T-helper 22 cell (primary cell): ENCODE measurements at places on chromosomes 2 and 18.

DNA sequence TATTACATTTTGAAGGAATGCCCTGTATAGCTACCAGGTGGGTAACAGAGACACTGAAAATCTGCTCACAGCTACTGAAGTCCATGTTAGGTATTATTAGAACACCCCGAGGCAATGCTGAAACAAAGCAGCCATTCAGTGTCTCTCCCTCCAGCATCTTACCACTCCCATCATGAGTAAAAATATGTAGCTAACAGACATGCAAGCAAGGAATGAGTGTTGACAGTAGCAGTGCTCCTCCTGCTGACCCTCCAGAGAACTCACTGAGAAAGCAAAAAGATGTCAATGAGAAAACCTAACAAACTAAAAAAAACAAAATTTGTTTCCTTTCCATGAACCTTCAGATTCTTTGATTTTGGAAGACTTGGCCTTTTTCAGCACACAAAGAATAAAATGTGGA, 393.9 kb downstream of the LRRTM1 start:
- DNase-seq, result no peak

DNA sequence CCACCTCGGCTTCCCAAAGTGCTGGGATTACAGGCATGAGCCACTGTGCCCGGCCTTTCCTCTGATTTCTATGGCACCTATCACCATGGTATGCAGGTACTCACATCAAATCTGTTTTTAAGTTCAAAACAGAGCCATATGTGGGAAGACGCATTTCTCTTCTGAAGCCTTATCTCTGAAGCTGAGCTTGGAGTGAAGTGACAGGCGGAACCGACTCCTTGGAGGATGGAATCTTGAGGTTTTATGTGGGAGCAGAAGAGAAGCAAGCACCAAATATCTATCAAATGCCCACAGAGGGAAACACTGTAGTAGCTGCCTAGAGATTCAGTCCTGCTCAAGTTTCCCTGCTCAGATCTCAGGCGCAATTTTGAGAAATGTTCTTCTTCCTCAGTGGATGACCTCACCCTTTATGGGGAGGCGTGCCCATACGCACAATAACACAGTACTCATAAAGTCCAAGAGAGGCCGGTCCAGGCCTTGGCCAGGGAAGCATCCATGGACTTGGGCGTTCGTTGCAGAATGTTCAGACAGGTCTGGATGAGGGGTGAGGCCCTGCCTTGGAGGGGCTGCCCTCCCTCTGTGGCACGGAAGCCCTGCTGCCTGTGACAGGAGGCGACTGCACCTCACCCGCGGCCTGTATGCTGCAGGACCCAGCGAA, 67.9 kb downstream of the HNRNPLL start:
- DNase-seq, result no peak

DNA sequence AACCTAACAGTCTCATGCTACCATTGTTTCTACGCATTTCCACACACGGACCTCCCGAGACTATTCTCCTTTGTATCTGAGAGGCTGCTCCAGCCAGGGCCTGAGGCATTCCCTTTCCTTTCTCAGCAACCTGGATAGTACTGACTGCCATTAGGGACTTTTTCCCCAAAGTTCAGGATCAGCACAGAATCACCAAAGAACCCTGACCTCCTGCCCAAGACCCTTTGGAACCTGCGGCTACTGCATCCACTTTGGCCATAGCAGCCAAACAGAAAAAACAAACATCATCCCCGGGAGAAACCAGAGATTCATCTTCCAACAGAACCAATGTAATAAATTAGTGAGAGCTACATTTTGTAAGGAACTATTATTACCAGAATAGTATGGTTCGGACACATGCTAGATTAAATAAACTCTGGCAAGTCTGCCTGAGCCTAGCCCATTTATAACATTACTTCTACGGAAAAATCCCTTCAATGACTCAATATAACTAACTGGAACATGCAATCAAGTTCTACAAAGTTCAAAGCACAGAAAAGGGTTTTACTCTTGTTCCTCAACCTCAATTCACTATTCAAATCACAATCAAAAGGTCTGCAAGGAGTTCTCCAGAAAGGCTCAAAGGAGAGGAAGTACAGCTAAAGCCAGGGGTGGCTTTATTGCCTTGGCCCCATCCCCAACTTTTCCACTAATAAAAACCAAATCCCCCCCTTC, 51.8 kb downstream of the LPIN2 start:
- no peak for DNase-seq

- no peak for DNase-seq
Measured at GRCh38 chr2:189411860-189412259, 29.4 kb upstream of the WDR75 start.

DNA sequence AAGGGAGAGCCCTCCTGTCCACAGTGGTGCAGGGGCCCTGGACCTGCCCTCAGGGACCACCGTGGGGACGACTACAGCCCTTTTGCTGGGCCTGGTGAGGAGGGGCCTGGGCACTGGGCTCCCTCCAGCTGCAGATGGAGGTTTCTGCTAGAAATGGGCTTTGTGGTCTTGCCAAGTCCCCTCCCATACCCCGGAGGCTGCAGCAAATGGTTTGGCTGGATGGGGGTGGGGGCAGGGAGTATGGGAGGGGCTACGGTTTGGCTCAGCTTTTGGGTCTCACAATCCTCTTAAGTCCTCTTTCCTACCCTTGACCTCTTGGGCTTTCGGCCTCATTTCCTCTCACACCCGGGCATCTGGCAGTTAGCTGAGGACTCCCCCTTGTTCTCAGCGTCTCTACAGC, 21.7 kb downstream of the TET3 start:
- DNase-seq, result no peak

GRCh38 chr18:61546590-61546989, 213.4 kb downstream of the CDH20 start:
- no peak for DNase-seq

DNA sequence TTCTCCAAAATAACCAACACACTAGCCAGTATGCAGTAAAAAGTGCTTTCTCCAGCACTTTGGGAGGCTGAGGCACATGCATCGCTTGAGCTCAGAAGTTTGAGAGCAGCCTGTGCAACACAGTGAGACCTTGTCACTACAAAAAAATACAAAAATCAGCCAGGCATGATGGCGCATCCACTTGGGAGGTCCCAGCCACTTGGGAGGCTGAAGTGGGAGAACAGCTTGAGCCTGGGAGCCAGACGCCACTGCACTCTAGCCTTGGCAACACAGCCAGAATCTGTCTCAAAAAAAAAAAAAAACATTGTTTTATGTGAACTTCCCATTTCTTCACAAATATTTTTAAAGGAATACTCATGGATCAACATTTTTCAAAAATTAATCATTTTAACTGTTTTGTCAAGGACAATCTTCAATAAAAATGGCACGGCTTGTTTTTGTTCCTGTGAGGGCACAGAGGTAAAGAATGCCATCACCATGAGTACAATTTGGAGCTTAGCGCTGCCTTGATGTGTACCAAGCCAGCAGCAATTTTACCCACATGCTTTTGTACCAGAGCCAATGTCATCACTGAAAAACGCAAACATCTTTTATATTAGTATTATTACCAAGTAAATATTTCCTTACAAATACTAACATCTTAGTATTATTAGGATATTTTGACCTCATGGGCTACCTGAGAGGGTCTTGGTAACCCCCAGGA, 26.7 kb downstream of the RAB1A start:
- no peak for DNase-seq

GRCh38 chr18:42545825-42546224, 569.7 kb downstream of the RIT2 start:
- DNase-seq, result no peak

- DNase-seq, result no peak
Measured at GRCh38 chr2:107727318-107727717, 99.4 kb upstream of the RGPD4 start.

DNA sequence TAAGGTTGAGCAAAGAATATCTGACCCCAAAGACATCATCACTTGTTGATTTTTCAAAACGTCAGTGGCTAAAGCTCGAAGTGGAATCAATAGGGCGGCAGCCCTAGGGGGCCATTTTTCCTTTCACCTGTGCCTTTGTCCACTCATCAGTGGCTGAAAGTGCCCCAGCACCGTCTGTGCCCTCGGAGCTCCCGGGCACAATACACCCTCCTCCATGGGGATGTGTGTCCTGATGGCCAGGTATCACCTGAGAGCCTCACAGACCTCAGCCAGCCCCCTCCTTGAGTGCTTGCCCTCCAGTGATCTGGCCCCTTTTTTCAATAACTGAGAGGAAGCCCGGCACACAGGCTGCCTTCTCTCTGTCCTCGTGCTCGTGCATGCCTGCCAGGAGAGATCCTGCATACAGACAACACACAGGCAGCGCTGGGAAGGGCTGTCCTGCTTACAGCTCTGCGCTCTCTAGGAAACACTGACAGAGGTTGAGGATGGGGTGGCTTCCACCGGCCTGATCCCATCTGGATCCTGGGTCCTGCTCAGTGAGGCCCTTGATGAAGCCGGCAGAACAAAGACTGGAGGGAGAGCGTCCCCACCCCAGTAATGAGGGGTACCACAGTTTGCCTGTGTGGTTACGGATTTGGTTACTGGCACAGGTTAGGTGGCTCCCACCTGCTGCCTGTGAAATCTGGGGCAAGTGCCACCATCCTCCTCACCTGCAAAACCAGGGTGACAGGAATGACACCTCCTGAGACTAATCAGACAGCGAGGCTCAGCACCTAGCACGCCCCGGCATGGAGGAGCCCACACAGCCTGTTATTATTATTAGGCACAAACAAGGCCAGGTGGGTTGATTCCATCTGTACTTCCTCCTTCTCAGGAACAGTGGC, 197.5 kb upstream of the RAB6C start:
- no peak for DNase-seq

- DNase-seq, result no peak
Measured at GRCh38 chr2:230650585-230651137, 62.0 kb upstream of the CAB39 start.

GRCh38 chr2:216606551-216607276, 26.5 kb upstream of the IGFBP2 start:
- no peak for DNase-seq

DNA sequence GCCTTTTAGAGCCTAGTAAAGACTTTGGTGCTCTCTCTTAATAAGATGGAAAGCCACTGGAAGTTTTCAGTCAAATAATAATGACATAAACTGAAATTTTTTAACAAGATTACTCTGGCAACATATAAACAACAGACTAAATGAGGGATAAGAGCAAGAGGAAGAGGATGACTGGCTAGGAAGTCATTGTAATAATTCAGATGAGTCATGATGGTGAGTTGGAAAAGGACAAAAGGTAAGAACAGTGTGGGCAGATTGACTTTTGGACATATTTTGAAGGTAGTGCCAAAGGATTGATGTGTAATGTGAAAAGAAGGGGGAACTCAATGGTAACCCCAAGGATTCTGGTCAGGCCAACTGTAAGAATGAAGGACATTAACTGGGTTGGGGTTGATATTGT, 310.3 kb downstream of the NOL4 start:
- no peak for DNase-seq
